ENCODE measurements at places on chromosomes 2 and 18. TPM values are rescaled to one million over a fixed set of nuclear protein-coding genes. Genes with fewer than 3 reads are reported as not detected.
A peak's percentile ranks its signal among the peaks of the same experiment; 100 is the strongest.

DNA sequence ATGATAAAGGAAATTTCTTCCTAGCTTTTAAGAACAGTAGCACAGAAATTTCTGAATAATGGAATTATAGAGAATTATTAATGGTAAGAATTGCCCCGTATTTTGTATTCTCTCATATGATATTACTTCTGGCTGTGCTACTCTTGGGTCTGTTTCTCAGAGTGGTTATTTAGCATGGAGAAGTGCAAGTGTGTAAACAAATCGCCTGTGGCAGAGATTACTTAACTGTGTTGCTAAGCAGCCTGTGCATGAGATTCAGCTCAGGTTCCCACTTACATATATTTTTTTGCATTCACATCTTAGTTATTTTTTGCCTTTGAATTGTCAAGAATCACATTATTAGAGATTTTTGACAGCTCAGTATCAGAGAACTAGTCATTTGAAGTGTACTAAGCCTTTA is 80.1 kb upstream of the NFATC1 start:
- no peak for DNase-seq

- DNase-seq, result no peak
Measured at GRCh38 chr2:10195278-10196109, 73.0 kb downstream of the RRM2 start.

DNA sequence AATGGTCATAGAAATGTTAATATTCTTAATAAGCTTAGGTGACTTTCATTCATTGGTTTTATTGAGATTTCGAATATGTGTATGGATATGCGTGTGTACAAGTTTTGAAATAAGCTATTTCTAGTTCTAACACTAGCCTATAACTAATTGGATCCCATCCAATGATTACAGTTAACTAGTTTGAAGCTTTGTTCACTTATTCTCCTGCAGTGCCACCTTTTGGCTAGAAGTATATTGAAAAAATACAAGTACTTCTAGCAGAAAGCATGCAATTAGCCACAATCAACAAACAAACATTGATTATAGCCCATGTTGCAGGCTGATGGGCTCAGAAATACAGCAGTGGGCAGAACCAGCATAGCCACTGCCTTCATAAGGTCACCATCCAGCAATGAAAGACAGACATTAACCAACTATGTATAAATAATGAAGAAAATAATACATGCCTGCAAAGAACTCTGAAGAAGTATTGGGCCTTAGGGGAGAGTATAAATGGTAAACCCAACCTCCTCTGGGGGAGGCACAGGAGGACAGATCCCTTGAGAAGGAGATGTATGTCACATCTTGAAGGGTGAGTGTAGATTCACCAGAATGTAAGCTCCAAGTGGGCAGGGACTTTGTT is 5.1 kb upstream of the PIEZO2 start:
- DNase-seq, result no peak

- DNase-seq, result no peak
Measured at GRCh38 chr2:217263756-217264155, 403.9 kb upstream of the TNP1 start.

GRCh38 chr2:128646691-128647090 is 328.0 kb upstream of the HS6ST1 start:
- DNase-seq, result no peak

GRCh38 chr2:172698041-172698863 is 37.4 kb upstream of the RAPGEF4 start:
- peak; percentile 35 for DNase-seq

DNA sequence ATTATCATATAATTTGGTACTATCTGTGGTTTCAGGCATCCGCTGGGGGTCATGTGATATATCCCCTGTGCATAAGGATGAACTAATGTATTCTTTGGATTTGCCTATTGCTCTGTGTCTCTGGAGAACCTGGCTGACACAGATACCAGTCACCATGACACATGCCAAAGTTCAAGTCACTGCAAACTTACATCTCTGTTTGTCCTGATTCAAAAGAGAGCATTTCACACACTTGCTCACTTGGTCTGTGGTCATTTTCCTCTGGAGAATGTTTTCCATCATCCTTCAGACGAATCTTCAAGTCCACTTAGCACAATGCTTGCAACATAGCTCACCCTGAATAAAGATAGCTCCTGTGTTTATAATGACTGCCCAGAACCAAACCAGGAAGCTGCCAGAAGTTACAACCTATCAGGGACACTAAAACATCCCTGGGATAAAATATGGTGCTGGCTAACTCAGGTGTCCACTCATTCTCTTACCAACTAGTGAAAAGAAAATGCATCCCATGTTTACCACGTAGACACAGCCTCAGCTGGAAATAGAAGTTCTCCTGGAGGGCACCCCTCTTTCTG is 18.1 kb downstream of the SULT1C3 start:
- no peak for DNase-seq

DNA sequence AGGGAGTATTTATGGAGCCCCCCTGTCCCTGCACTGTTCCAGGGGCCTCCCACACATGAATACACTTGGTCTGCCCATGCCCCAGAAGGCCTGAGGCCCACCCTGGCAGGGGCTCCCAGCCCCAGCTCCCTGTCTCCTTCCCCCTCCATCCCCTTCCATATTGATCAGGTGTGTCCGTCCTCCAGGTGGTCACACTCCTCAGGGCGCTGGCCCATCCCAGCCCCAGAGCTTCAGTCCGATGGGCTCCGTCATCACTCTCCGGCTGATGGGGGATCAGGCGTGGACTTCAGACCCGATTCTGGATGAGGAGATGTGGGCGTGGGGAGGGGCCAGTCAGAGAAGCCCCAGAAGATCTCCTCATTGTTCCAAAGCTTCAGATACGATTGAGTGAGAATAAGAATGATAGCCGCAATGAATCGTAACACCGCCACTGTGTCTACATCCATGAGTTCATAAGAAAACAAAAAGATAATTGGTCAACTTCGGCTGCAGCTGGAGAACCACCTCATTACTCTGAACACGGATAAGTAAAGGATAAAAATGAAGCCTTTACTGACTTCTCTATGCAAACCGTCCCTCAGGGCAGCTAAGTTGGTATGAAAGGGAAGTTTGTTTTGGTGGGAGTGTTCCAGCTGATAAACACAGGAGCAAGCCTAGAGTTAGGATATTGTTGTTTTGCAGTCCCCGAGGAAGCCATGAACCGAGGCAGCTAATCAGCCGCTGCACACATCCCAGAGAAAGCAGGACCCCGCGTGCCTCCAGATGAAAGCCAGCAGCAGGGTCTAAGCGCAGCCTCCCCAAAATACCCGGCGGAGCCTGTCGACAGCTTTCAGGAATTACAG is 279.5 kb downstream of the NDUFA10 start:
- no peak for DNase-seq

- DNase-seq, result no peak
Measured at GRCh38 chr2:150346806-150347205, 140.7 kb downstream of the RND3 start.

- DNase-seq, result no peak
Measured at GRCh38 chr2:164839914-164840457, 1.6 kb downstream of the COBLL1 start.

DNA sequence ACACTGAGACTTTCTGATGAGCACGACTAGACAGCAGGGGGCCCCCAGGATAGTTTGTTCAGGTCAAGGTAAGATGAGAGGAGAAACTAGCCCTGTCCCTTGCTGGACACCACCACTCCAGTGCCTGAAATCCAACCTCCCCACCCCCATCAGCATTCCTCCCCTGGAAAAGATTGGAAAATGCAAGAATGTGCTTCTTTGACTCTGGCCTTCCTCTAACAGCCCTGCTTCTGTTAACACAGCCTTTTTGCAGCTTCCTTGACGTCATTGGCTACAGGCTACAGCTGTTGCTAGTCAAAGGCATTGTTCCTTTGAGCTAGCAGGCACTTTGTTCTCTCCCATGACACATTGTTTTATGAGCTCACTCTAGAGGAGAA is 20.1 kb upstream of the LTBP1 start:
- DNase-seq, result no peak

DNA sequence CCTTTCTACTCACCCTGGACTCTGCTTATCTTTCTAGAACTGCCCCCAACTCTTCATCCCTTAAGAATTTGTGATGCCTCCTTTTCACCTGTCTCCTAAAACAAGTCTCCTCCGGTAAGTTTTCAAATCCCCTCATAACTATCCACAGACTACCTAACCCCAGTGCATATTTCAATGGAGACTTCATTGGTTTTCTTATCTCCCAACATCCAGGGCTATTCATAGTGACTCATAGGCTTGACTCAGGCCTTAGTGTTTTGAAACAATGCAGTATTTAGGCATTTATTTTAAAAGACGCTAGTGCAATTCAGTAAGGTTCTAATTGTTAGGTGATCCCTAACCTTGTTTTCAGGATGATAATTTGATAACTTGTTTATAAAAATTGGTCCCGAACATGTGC is 399.2 kb downstream of the CPS1 start:
- DNase-seq, result no peak

GRCh38 chr2:43405829-43406228 is 179.4 kb upstream of the ZFP36L2 start:
- DNase-seq, result no peak

DNA sequence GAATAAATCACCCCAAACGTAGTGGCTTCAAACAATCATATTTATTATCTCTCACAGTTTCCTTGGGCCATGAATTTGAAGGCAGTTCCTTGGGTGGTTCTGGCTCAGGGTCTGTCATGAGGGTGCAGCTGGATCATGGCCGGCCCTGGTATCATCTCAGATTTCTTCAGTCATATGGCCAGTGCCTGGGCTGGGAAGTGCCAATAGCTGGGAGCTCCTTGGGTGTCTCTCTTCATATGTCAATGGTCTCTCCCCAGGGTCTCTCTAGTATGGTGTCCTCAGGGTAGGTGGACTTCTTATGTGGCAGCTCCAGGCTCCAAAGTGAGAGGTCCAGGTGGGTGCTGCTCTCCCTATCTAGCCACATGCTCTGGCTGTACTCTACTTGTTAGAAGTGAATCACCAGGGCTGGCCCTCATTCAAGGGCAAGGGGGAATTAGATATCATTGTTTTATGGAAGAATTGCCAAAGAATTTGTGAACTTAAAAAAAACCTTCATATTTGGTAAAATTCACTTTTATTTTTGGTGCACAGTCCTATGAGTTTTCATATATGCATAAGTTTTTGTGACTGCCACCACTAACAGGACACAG is 15.4 kb downstream of the FHOD3 start:
- DNase-seq, result no peak

- DNase-seq, result peak; percentile 81
Measured at GRCh38 chr2:43219383-43220228, 6.8 kb downstream of the ZFP36L2 start.

DNA sequence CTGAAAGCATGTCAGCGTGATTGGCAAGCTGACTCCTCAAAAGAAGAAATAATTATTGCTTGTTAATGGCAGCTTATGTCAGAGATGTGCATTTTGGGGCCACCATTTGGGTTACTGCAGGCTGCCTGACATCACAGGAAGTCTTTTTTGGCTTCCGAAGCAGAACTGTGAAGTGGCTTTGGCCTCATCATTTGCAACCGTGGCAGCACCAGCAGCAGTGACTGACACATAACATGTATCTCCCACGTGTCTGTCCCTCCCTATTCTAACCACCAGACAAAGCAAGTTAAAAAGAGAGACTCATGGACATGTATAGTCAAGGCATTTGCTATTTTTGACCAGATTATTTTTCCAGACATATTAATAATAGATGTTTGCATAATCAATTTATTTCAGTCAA is 488.7 kb upstream of the ACVR2A start:
- no peak for DNase-seq

DNA sequence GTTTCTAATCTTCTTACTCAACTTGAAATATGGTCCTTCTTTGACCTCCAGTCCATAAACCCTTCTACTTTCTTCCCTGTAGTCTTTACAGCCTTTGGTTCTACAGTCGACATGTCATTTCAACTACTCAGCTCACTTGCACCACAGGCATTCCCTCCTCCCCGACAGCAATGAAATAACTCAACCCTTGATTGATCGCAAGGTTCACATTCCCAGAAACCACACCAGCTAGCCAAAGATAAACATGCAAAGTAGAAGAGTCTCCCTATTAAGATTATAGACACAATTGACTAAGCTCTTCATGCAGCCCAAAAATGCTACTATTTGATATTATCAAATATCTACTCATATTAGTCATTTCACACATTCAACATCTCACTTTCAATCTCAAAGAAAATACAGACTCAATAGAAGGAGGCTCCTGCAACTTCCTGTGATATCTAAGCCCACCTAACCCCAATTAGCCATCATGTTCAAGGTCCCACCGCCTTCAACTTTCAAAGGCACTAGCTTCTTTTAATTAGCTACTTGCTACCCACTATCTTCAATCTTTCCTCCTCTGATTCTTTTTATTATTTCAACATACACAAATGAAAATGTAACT is 50.8 kb downstream of the RTTN start:
- no peak for DNase-seq

GRCh38 chr18:3058328-3059191 is 45.6 kb upstream of the LPIN2 start:
- no peak for DNase-seq

- peak; percentile 36 for DNase-seq
Measured at GRCh38 chr2:102841107-102841840, 79.4 kb downstream of the TMEM182 start.

DNA sequence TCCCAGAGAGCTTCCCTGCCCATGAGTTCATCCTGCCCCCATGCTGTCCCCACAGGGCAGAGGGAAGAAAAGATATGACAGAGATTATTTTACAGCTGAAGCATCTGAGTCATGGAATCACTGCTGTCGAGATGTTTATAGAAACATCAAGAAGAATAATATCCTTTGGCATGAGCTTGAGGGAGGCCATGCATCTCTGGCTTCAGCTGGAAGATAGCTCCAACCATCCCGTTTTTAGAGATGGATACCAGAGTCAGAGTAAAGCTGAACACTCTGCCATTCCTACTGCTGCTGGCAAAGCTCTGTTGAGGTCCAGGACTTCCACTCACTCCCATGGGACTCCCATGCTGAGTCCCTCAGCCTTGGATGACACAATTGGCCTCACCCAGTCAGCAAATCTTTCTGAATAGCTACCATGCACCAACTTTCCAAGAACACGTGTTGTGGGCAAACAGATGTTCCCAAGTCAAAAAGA is 167.8 kb downstream of the TTC32 start:
- no peak for DNase-seq

DNA sequence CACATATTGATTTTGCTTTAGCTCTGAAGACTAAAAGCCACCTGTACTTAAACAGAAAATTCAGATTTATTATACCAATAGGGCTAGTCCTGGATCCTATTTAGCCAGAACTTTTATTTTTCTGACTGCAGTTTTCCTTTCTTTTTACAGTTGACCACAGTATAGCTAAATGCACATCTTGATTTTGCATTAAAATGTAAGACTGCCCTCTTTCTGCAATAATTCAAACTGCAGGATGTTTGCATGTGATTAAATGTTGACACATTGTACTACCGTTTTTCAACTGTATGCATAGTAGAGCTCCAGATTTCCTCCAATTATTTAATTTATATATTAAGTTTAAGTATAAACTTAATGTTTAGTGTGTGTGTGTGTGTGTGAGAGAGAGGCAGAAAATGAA is 1262.9 kb downstream of the SUCLG1 start:
- no peak for DNase-seq

GRCh38 chr2:156672556-156673332 is 236.6 kb downstream of the GPD2 start:
- DNase-seq, result no peak

The PARD3B gene
- 0.74 TPM for total RNA-seq

The ERFE gene
- total RNA-seq, result 0.88 TPM

The EVX2 gene
- not detected for total RNA-seq

The ANTXR1 gene
- total RNA-seq, result not detected

The GCKR gene
- total RNA-seq, result not detected

The TP53I3 gene
- total RNA-seq, result 4.0 TPM

The FAM98A gene
- 20.7 TPM for total RNA-seq

The CFAP53 gene
- 0.97 TPM for total RNA-seq

The RGPD8 gene
- 7.0 TPM for total RNA-seq

The ANKRD44 gene
- total RNA-seq, result 114 TPM

The AQP4 gene
- not detected for total RNA-seq

The DNAJC5G gene
- not detected for total RNA-seq

The CCDC93 gene
- total RNA-seq, result 34.1 TPM

The TRAPPC12 gene
- total RNA-seq, result 85.4 TPM

The STK17B gene
- total RNA-seq, result 280 TPM

The CYS1 gene
- total RNA-seq, result 0.81 TPM

All from activated T-cell treated with anti-CD3 and anti-CD28 coated beads, Interleukin-2, amount 50 U/mL, for 72 hours (primary cell).